ENCODE measurements at places on chromosomes 3 and 15.

- DNase-seq = no peak
These were observed 8.7 kb downstream of the ATP8B4 start for GRCh38 chr15:50110285-50110684.

- no peak for DNase-seq
These were observed 15.5 kb upstream of the PCSK6 start for GRCh38 chr15:101504866-101505609.

GRCh38 chr15:52379395-52380106 lies 83.9 kb upstream of the MYO5C start:
- no peak for DNase-seq

- no peak for DNase-seq
These were observed 28.5 kb downstream of the GREM1 start for GRCh38 chr15:32746116-32746857.

GRCh38 chr15:88238618-88239430 lies 17.7 kb downstream of the NTRK3 start:
- DNase-seq = peak; percentile 21

DNA sequence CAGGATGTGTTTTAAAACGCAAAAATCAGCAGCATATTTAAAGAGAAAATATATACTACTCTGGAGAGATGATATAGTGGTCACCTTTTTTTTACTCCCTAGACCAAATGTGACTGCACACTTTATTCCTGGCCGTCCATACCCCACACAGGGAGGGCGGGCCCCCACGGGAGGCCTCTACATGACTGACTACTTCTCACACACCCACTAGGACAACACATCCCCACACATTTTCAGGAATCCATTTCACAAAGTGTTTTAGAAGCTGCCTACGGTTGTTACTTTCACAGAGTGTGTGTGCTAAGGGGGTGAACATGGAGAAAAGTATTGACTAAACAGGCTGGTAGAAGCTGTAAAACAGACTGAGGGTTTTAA lies 67.9 kb downstream of the CHSY1 start:
- DNase-seq = no peak
